OCI-LY7 (cell line): ENCODE measurements at places on chromosomes 2 and 18. TPM values are rescaled to one million over a fixed set of nuclear protein-coding genes. Genes with fewer than 3 reads are reported as not detected.

Gene ANKRD30BL
- total RNA-seq, result 0.79 TPM in 1 of 2 replicates, not detected in the other

Gene PSMA8
- total RNA-seq, result 0.19 and 0.37 TPM in 2 replicates

Gene HIBCH
- 26.3 and 29.7 TPM in 2 replicates for total RNA-seq

Gene IL36RN
- total RNA-seq, result not detected in 2 replicates

Gene KLHL41
- total RNA-seq, result not detected in 2 replicates

Gene RAB6C
- not detected in 2 replicates for total RNA-seq

Gene TET3
- total RNA-seq, result 24.8 and 25.2 TPM in 2 replicates

Gene CCDC141
- total RNA-seq, result 0.07 and 0.32 TPM in 2 replicates

Gene CD207
- not detected in 2 replicates for total RNA-seq

Gene GCG
- total RNA-seq, result not detected in 2 replicates

DNA sequence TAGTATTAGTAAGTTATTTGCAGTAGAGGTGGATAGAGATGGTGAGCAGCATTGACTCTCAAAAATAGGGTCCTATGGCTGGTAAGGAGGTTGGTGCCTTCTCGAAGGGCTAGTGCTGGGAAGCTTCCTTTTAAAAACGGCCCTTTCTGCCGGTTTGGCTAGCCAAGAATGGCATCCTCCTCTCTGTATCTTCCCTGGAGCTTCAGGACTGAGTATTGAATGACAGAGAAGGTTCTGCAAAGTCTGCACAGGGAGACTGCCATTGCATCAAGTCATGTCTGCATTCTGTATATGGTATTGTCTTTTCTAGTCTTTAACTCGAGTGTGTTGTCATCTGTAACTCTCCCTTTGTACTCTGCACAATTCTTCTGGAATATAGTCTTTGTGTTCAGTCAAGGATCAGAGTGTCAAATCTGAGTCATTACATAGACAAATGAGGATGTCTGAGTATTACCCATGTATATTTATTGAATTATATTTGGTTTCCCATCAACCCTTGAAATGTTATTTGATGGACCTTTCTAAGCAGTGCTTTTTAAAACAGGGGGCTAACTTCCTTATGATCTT is 1.1 kb downstream of the LDLRAD4 start:
- DNase-seq, result no peak

GRCh38 chr18:59570101-59570775 is 127.0 kb downstream of the CCBE1 start:
- DNase-seq, result no peak

DNA sequence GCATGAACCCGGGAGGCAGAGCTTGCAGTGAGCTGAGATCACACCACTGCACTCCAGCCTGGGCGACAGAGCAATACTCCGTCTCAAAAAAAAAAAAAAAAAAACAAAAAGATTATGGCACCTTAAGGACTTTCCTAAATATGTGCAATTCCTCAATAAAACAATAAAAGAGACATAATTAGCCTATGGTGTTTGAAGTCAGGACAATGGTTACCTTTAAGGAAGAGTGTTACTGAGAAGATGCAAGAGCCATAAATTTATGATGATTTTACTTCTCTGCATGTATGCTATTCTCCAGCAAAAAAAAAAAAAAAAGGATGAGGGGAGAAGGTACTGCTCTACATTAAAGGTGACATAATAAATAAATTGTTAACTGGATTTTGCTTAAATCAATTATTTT is 208.2 kb upstream of the STK17B start:
- DNase-seq, result no peak

- DNase-seq, result no peak
Observed at GRCh38 chr2:103942199-103942598, 911.7 kb upstream of the POU3F3 start.

GRCh38 chr2:239920693-239921365 is 104.3 kb downstream of the NDUFA10 start:
- DNase-seq, result no peak

DNA sequence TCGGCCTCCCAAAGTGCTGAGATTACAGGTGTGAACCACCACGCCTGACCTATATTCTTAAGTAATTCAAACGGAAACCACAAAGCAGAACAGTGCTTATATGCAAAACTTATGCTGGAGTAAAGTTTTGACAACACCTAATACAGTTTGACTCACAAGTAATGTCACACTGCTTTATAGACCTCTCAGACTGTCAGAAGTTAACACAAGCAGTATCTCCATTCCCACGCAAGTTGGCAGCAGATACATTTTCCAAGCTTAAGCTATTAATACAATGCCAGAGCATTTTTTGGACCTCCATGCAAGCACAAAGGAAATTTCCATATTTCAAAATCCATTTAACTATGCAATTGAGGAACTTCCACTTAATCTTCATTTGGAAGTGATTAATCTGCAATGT is 21.0 kb upstream of the SANBR start:
- DNase-seq, result no peak

DNA sequence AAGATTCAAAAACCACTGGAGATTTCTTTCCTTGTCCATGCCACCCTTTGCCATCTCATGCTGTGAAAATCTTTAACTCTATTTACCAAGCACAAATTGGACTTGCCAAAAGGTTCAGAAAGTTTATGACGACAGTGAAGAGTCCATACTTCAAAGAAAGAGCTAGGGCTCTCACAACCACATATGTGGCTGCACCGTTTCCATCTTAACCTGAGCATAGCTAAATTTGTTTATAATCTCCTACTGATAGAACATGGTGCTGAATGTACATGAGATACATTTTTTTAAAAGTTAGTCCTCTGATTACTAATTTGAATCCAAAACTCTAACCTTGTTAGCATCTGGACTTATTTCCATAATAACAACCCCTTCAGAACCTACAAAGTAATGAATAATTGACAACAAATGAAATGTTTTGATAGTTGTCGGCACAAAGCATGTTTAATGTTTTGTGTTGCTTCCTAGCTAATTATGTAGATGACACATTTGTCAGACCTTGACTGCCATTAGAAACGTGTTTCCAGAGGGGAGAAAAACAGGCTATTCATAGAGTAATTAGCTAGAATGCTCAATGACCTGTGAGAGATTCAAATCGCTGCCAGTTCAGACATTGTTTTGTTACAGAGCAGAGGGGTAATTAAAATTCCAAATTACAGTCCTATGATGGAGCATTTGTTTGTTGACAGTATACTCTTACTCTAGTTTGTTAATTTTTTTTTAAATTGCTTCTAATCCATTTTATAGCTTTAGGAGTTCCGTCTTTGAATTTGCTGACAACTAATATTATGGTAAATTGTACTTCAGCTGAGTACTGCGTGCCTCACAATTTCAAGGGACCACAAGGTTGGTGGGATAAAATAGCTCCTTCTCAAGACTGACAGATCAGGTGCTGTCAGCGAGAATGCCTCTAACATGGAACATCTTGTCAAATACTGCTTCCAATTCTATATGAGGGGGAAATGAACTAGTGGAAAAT is 31.8 kb downstream of the ARHGAP15 start:
- no peak for DNase-seq

- DNase-seq, result no peak
Observed at GRCh38 chr2:219106251-219106650, 45.5 kb upstream of the IHH start.

GRCh38 chr2:127647242-127648190 is 1.6 kb downstream of the GPR17 start:
- no peak for DNase-seq

- DNase-seq, result no peak
Observed at GRCh38 chr18:63145166-63145850, 174.3 kb downstream of the BCL2 start.

DNA sequence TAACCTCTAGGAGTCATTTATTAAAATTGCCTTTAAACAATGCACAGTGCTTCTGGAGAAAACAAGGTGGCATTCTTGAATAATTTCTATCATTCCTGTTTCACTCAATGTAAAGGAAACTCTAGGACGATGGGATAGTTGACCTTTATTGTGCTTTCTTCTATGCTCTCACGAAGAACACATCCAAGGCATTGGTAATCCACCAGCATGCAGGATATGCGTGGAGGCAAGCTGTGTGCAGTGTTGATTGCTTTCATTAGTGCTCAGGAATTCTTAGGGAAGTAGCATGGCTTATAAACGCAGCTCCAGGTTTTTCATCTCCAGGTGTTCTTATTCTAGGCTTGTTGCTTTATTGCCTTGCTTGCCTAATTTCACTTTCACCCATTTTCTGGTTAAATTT is 58.4 kb upstream of the CAVIN2 start:
- no peak for DNase-seq

- no peak for DNase-seq
Observed at GRCh38 chr2:102585847-102586404, 33.4 kb upstream of the SLC9A2 start.

DNA sequence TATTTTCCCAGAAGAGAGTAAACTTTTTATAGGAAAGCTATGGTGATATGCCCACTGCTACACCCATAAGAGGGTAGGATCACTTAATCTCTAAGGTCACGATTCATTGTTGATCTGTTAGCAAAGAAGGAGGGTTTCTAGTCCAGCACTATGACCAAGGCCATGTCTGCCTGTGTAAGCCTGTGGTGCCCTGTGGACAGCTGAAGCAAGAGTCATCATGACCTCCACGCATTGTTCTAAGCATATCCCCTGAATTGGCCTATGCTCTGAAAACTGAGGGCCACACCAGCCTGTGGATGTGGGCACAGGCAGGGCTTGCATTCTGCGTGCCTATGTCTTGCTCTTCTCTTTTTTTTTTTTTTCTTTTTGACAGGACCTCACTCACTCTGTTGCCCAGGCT is 89.8 kb upstream of the SMIM21 start:
- no peak for DNase-seq

- DNase-seq, result no peak
Observed at GRCh38 chr2:122011493-122012270, 256.2 kb downstream of the TSN start.

DNA sequence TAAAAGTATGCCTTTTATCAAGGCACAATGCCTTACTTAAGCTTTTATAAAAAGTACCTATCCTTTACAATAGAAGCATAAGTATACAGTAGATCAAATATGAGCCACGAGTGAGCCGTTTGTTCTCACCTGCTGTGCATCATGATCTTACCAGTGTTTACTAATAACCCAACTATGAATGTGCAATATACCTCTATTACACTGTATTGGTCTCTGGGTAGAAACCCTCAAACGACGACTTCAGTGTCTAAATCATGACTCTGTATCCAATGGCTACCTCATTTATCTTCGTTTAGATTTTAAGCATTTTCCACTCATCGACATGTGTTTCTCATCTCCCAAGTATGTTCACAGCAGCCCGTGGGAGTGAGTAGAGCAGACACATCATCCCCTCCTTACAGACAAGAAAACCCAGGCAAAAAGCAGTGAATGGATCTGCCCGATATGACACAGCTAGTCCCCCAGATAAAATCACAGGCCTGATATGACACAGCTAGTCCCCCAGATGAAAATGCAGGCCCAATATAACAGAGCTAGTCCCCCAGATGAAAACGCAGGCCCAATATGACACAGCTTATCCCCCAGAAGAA is 279.8 kb downstream of the TNS1 start:
- DNase-seq, result no peak

DNA sequence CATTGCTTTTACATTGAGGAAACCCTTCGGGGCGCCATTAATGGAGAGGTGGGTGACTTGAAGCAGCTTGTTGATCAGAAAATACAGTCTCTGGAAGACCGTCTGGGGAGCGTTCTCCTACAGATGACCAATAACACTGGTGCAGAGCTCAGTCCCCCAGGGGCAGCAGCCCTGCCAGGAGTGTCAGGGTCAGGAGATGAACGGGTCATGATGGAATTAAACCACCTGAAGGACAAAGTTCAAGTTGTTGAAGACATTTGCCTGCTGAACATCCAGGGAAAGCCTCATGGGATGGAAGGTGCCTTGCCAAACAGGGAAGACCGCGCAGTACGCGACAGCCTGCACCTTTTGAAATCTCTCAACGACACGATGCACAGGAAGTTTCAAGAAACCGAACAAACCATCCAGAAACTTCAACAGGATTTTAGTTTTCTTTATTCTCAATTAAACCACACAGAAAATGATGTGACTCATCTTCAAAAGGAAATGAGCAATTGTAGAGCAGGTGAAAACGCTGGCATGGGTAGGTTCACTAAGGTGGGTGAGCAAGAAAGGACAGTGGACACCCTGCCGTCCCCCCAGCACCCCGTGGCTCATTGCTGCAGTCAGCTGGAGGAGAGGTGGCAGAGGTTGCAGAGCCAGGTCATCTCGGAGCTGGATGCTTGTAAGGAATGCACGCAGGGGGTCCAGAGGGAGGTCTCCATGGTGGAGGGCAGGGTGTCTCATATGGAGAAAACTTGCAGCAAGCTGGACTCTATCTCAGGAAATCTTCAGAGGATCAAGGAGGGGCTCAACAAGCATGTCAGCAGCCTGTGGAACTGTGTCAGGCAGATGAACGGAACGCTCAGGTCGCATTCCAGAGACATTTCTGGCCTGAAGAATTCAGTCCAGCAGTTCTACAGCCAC is 45.0 kb downstream of the EMILIN2 start:
- DNase-seq, result no peak

DNA sequence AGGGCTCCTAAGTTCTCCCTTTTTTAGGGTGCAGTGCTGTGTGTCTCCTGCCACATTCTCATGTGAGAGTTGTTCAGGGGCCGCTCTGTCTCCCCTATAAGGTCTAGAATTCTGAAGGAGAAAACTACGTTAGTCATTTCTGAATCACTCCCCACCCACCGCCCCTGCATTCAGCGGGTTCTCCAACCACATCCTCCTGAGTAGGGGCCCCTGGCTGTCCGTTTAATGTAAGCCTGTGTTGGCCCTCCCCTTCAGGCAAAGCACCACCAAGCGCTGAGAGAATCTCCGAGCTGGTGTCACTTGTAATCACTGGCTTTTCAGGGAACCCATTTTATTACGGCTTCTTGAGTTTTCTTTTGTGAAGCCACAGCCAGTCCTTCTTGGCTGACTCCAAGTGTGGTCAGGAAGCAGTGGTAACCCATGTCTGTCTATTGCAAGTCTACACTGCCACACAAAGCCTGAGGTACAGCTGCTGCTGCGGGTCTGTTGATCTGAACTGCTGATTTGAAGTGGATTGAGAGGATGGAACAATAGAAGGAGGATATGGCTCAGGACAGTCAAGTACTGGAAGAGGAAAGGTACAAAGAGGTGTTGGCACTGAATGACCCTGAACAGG is 16.9 kb downstream of the LCT start:
- no peak for DNase-seq

DNA sequence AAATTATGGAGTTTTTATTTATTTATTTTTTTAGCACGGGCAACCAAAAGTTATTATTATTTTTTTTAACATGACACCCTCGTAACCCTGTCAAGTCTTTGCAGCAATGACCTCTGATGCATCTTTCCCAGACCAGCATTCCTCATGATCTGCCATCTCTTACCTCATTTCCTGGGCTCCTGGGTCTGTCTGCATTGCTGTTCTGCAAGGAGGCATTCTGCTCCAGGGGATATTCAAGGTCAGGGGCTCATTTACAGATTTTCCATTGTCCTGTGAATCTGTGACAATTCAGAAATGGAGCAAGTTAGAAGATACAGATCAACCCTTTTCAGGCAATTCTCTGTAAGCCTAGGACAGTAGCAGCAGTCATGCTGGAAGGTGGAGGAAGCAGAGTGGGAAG is 43.0 kb downstream of the NGEF start:
- DNase-seq, result no peak

GRCh38 chr2:138771534-138771933 is 8.7 kb downstream of the NXPH2 start:
- no peak for DNase-seq
